GM04503 (cell line): ENCODE measurements at places on chromosomes 2 and 18.

DNA sequence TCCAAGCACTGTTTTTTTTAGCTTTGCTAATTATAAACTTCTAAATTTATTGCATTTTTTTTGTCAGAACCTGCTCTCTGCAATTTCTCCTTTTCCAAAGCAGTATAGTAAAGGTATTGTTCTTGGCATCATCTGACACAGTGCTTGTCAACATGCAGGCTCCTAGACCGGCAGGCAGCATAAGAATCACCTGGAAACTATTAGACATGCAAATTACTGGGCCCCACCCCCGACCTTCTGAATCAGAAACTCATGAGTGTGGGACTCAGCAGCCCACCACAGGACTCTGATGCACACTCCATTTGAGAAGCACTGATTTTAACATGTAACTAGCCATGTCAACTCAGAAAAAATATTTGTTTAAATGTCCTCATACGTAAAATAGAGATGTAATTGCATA lies 551.1 kb upstream of the CELF4 start:
- DNase-seq, result no peak

DNA sequence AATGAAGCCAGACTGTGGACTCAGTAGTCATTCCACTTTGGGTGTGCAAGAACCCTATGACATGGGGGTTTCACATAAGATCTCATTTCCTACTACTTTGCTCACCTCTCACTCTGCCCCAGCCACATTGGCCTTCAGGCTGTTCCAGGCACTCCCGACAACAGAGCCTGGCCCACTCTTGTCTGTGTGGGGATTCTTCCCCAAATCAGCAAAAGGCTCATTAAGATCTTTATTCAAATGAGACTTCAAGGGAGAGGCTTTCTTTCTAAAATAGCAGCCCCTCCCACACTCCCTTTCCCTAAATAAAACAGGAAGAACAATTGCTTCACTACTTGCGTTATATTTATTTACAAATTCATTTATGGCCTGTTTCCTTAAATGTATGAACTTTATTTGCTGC lies 3.5 kb upstream of the CDC42EP3 start:
- DNase-seq, result no peak

DNA sequence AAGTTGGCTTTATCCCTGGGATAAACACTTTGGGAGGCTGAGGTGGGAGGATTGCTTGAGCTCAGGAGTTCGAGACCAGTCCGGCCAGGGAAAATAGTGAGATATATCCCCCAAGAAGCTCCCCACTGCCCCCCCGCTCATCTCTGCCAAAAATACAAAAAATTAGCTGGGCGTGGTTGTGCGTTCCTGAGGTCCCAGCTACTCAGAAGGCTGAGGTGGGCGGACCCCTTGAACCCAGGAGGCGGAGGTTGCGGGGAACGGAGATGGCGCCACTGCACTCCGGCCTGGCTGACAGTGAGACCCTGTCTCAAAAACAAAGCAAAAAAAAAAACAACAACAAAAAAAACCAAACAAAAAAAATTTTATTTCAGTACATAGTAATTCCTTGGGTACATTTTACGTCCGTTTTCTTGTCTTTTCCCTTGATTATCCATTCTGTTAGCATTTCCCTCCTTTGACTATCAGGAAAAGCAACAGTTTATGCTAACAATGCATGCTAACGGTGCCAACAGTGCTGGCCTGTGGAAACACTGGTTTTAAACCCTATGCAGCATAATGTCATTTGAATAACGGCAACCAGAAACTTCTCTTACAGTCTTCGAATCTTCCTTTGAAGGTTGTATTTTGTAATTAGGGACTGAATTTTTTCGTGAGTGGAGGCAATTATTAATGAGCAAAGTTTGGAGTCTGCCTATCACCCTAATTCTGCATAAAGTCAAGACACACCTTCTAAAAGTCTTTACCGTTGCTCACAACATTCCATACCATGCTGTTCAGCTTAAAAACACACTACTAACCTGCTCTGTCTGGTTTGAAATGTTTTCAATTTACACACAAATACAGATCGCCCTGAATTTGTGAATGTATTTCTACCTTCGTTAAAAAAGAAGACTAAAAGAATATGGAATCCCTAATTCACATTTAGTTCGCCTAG lies 721 bp upstream of the MIB1 start:
- DNase-seq, result no peak

DNA sequence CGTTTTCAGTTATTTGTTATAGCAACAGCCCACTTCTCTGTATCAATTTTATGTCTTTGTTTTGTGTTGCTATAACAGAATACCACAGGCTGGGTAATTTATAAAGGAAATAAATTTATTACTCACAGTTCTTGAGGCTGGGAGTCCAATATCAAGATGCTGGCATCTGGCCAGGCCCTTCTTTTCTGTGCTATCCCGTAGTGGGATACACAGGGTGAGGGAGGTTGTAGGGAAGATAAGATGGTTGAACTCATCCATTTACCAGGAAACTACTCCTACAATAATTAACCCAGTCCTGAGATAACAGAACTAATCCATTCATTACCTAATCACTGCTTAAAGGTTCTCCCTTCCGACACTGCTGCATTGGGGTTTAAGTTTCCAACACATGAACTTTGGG lies 220.7 kb downstream of the TPGS2 start:
- DNase-seq, result no peak

- no peak for DNase-seq
Observed at GRCh38 chr18:78034755-78035154, 785.1 kb downstream of the GALR1 start.
